ENCODE measurements at places on chromosomes 2 and 18.

DNA sequence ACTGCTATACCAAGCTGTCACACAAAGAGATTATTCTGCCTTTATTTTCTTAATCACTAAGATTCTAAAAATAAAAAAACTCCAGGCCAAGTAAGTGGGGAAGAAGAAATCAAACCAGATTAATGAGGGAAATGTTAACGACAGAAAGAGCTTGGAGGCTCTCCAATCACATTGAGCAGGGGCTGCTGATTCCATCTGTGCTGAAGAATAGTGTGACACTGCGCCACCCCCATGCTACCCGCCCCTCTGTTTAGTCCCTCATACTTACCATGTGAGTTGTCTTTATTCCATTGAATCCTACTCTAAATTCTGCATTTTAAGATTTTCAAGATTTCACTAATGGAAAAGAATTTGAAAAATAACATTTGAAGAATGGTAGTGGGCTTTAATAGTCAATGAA, 998.0 kb upstream of the CDH2 start:
- DNase-seq = no peak

DNA sequence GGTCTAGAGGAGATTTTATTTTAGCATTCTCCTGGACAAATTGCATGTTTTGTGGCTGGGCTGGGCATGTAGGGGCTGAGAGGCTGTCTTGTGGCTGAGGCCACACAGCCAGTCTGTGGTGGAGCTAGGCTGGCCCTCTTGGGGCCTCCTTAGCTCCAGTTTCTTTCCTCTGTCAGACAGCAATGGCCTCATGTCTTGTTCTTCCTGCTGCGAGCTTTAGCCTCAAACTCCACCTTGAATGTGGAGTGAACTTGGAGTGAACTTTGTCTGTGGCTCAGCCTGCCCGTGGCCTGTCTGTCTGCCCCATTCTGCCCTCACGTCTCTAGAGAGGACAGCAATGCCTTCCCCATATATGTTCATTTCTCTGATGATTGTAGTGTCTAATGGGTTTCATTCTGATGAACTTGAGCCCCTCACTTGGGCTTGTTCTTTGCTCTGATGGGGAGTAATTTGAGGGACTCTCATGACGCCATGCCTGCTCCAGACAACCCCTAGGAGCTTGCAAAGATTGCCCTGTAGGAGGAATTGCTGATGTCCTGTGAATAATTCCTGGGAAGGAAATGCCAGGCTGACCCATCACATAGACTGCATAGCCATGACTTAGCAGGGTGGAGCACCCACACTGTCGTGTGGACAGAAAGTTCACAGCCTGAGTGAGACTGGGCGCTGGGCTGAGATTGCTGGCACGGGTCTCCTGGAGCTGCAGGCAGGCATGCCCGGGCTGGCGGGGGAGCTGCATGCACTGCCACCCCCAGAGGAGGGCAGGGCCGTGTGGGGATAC, 42.6 kb downstream of the ASAP2 start:
- no peak for DNase-seq

- no peak for DNase-seq
Measured at GRCh38 chr2:190831941-190832340, 48.7 kb upstream of the GLS start.

- DNase-seq = no peak
Measured at GRCh38 chr2:200617156-200618053, 31.6 kb downstream of the AOX1 start.

All from ascending aorta (tissue), 2 donors.